ENCODE measurements at places on chromosomes 12 and 14.

- no peak for DNase-seq
Observed at GRCh38 chr12:61870658-61871484, 389.3 kb upstream of the USP15 start.

GRCh38 chr12:75986001-75986746 is 45.4 kb downstream of the PHLDA1 start:
- peak; percentile 33 for DNase-seq

GRCh38 chr12:1876086-1876485 is 42.4 kb downstream of the CACNA2D4 start:
- no peak for DNase-seq

DNA sequence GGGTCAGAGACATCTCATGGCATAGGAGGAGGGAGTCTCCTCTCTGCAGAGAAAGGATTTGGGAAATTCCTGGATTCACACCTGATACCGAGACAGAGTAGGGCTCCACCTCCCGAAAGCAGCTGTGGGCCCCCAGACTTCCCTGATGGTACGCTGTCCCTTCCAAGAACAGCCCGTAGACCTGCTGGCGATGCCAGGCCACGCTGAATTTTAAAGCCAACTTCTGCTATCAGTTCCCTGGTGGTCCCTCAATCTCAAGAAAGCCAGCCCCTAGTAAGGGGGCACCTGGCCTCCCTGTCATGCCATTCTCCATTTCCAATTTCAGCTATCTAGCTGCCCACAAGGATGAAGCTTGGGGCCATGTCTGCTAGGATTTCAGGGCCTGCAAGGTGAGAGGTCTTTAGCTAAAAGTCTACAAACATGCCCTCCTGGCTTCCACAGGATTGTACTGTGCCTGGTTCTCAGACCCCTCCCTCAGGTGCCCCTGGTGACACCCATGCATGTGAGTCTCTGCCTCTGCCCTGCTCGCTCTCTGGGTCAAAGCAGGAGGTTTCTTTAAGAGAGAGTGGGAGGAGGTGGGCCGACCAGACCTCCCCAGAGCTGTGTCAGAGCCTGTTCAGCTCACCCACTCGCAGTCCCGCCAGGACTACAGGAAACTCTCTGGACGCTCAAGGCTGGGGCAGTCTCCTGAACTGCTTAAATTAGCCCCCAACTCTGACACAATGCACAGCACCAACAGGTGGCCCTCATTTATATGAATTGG is 30.5 kb downstream of the ANO2 start:
- DNase-seq: no peak

DNA sequence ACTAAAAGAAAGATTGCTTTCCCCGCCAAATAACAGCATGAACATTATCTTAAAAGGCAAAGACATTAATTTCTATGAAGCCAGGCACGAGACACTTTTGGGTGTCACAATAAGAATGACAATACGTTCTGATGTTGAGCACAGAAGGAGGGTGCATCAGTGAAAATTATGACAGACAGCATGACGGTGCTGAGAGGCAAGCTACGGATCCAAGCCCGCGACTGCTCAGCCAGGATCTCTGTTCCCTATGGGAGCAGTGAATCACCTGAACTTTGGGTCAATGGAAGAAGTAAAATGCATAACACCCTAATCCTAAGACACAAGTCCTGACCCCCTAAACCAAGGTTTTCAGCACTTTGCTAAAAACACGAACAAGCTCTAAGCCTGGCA is 51.7 kb downstream of the SLC25A47 start:
- no peak for DNase-seq

- no peak for DNase-seq
Observed at GRCh38 chr12:47766502-47767215, 6.4 kb upstream of the SLC48A1 start.

DNA sequence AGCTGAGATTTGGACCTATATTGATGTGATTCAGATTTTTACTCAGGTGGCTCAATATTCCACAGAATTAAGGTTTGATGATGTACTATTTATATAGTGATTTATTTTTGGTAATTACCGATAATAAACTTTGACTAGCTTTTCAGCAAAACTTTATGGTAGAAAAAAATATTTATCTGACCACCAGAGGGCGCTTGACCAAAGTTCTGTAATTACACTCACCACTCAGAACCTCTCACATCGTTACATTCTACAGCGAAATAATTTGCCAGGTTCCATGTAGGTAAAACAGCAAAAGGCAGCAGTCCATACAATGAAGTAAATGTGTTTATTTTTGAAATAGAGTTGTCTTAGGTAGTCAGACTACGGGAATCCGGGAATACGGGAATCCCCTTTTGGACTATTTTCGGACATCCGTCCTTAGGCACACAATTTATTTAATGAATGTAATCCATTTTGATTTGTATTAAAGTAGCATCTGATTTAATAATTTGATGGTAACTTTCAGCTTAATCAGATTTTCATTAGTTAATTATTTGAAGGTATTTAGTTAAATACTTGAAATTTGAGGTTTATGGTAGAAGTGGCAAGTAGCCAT is 143.0 kb upstream of the DDHD1 start:
- DNase-seq: no peak

DNA sequence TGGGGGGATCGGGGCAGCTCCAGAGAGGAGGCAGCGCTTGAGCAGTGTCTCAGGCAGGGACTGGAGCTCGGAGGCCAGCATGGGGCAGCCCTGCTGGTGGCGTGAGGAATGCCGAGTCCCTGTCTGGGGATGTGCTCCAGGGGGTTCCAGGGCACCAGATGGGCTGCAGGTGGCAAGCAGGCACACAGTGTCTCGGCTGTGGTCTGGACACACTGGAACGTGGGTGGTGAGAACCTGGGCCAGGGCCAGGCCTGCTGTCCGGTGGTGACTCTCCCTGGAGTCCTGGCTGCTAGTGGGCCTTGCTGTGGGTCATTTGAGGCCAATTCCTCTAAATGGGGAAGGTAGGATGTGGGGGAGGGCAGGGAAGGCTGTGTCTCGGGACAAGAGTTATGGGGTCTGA is 199.4 kb upstream of the RTL1 start:
- DNase-seq: no peak

DNA sequence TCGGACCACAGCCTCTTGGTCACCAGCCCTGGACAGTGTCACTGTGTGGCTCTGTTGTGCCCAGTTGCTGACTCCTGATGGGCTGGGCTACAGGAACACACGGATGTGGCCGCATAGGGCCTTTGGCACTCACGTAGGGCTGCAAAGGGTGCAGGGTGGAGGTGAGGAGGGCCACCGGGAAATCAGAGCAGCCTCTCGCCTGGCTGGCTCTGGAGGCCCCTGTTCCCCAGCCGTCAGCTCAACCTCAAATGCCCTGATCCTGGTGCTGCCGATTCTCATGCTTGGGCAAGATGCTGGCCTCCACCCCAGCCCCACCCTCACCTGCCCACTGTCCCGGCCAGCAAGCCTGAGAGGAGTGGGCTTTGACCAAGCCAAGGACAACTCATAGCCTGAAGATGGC is 59.0 kb downstream of the SLC6A12 start:
- no peak for DNase-seq

- DNase-seq: peak; percentile 54
Observed at GRCh38 chr12:52037248-52037861, 13.9 kb upstream of the NR4A1 start.

GRCh38 chr12:4289231-4289878 is 15.8 kb downstream of the CCND2 start:
- DNase-seq: no peak

- DNase-seq: no peak
Observed at GRCh38 chr12:71134405-71134804, 23.4 kb downstream of the TSPAN8 start.

DNA sequence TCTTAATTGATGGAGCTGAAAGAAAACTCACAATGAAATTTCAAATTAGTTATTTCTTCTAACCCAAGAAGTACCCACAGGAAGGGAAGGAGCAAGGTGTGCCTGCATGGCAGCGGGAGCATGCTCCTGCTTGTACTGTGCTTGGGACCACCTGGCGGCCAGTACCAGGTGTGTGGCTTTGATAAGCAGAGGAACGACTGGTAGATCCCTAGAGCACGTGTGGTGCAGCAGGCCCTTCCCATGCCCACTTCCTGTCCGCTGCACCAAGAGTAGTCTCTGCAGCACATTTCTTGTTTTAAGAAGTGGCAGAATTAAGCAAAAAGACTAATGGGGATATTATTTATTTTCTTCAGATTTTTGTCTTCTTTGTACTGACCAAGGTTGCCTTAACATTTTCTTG is 122.3 kb upstream of the ATF1 start:
- DNase-seq: no peak

GRCh38 chr12:62700091-62700880 is 233.7 kb downstream of the MON2 start:
- DNase-seq: no peak

DNA sequence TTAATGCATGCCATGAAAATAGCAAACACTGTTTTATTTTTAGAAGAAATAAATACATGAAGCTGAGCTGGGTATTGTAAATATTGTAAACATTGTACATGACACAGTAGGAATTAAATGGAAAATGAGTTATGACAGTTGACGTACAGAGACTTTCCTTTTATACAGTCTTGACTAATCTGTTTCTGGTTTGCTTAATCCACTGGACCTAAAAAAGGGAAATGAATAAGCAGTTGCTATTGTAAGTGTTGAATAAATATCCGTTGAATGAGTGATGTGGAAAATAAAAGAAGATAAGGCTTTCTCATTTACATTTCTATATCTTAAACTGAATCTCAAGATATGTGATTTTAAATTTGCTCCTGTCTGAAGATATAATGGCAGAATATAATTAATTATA is 15.0 kb downstream of the PMCH start:
- no peak for DNase-seq

DNA sequence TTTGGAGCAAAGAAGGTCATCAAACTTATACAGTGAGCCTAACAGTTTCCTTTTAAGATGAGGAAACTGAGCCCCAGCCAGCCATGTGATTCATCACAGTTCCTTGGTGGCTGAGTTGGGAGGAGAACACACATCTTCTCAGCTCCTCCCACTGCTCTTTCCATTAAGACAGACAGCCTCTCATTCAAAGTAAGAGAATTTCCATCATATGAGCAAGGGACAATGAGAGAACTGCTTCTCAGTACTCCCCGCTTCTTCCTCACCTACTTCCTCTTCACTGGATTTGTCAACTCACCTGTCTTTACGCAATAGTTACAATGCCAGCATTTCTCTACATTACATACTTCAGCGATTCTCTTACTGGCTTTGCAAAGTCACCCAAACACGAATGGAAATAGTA is 2.2 kb downstream of the IFNG start:
- no peak for DNase-seq

- DNase-seq: no peak
Observed at GRCh38 chr14:28565345-28565744, 201.2 kb upstream of the FOXG1 start.

DNA sequence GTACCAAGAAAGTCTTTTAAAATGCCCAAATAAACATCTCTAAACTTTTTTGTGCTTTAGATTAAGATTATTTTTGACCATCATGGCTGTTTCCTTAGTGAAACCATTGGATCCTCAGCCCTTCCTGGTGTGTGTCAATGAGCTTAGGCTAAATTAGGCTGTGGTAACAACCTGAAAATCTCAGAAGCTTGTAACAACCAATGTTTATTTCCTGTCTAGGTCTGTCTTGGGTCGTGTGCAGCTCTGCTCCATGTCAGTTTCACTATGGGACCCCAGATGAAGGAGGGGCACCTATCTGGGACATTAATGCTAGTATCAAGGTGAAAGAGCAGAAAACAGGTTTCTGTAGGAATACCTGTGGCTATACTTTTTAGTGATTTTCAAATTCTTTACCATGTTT is 49.9 kb downstream of the KCNMB4 start:
- no peak for DNase-seq

- DNase-seq: no peak
Observed at GRCh38 chr14:89629383-89629782, 212.3 kb upstream of the FOXN3 start.

GRCh38 chr14:86799244-86799647 is 1193.7 kb downstream of the GALC start:
- DNase-seq: peak; percentile 42

DNA sequence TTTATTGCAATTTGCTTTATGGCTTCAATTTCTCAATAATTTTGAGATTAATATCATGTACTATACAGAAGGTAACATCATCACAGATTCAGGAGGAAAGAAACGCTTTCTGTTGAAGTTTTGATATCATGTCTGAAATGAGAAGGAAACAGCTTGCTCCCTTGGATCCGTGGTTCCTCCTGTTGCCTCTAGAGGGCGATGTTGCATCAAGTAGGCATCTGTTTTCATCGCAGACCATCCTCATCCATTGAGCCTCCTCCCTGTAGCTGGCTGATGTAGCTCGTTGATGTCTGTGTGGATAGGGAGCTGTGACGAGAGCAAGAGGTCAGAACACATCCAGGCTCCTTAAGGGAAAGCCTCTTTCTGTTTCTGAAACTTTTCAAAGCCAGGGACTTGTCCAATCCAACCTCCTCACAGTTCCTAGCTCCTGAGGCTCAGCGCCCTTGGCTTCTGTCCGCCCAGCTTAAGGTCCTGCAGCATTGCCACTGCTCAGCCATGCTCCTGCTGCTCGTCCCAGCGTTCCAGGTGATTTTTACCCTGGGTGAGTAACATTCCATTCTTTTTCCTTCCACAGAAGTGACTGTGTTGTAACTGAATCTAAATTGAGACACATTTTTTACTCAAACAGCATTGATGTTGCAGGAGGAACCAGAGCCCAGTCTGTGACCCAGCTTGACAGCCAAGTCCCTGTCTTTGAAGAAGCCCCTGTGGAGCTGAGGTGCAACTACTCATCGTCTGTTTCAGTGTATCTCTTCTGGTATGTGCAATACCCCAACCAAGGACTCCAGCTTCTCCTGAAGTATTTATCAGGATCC is 304.8 kb upstream of the OR4E1 start:
- DNase-seq: peak; percentile 39

- no peak for DNase-seq
Observed at GRCh38 chr12:31890295-31891285, 68.6 kb upstream of the RESF1 start.

- no peak for DNase-seq
Observed at GRCh38 chr12:18454330-18454729, 193.0 kb downstream of the PIK3C2G start.

- peak; percentile 94 for DNase-seq
Observed at GRCh38 chr14:103879570-103880347, 32.4 kb upstream of the PPP1R13B start.

DNA sequence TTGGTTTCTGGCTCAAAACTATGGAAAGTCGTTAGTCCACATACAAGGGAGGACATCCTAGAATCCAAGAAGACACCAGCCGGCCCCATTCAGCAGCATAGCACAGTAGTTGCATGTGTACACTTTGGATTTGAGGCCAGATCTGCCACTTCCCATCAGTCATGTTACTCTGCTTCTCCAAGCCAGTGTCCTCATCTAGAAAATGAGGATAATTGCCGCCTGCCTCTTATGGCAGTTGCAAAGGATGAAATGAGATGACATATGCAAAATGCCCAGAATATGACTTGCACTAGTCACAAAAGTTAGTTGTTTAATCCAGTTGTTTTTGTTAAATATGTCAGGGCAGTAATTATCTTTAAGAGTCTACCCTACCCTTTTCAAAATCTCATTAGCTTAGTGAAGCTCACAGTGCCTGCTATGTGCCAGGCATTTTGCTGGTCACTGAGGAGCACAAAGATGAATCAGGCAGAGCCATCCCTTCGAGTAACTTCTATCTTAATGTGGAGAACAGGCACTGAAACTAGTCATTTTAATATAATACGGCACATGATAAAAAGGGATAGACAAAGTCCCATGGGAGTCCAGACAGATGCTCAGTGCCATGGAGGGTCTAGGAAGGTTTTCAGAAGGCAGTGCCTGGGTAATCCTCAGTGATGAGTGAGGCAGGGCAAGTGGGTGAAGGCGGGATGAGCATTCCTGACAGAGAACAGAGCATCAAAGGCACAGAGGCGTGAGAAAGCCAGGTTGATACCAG is 6.6 kb upstream of the KRT76 start:
- DNase-seq: no peak

- no peak for DNase-seq
Observed at GRCh38 chr12:67352682-67353081, 83.5 kb downstream of the CAND1 start.

GRCh38 chr12:72747111-72747849 is 475.1 kb downstream of the TRHDE start:
- DNase-seq: no peak

Data from stomach (tissue), 19 donors.